ENCODE measurements at places on chromosomes 12 and 14.

- DNase-seq: peak; percentile 12
Measured at GRCh38 chr12:95623554-95624170, 72.4 kb upstream of the USP44 start.

DNA sequence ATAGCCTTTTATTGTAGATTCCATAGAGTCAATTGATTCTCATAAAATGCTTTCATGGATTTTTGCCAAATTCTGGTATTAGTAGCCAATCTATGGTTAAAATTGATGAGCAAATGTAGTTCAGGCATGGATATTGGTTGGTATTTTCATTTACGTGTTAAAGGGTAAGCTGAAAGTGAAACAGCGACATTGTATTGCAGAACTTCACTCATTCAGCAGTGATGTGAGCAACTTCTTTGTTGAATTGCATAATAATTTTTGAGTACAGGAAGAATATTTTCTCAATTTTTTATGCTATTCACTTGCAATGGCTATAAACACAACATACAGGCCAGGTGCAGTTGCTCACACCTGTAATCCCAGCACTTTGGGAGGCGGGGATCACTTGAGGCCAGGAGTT lies 24.2 kb upstream of the FAM222A start:
- no peak for DNase-seq

DNA sequence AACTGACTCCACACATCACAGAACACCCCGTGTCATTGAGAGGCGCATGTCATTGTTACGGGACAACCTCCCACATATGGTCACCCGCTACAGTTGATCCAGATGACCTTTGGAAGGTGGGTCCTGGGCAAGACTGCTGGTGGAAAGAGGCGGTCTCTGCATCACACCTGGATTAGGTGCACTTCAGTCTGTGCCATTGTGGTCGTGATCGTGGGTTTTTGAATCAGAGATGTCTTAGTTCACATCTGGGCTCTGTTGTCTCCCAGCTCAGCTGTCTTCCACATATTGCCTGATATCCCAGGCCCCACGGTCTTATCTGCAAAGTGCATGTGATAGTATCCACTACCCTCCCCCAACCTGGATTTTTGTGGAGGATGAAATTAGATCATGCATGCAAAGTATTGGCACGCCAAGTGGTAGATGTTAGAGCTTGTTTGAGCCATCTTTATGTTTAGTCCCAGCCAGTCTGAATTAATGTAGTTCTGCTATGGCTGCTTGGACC lies 208.7 kb upstream of the FOXN3 start:
- DNase-seq: no peak

GRCh38 chr12:4041187-4041885 lies 168.1 kb upstream of the PARP11 start:
- DNase-seq: no peak

DNA sequence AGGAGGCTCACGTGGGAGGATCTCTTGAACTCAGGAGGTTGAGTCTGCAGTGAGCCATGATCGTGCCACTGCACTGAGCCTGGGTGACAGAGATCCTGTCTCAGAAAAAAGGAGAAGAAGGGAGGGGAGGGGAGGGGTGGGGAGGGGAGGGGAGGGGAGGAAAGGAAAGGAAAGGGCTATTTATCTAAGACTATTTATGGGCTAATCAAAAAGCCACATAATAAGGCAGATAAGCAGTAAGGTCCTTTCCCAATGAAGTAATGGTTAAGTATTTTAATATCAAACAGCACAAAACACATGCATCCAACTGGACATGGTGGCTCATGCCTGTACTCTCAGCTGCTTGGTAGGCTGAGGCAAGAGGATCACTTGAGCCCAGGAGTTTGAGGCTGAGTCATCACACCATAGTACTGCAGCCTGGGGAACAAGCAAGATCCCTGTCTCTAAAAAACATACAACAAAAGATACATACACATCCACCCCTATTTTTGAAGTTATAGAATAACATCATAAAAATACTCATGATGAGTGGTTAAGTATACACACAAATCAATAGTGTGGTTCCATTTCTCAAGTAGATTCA lies 9.7 kb downstream of the PAWR start:
- no peak for DNase-seq

DNA sequence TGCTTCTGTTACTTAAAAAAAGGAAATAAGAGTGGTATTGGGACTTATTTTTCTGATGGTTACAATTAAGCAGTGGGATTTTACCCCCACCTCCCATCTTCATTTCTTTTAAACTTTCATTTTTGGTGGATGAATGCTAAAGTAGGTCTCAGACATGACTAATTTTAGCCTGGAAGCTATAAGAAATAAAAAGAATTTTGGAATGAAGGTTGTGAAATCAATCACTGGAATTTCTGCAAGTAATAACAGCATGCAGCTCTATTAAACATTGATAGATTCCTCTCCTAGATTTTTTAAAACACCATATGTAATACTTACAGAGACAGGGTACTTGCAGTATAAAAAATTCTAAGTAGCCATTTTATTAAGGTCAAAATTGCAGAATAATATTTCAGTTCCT lies 164.2 kb upstream of the CLEC14A start:
- DNase-seq: no peak

DNA sequence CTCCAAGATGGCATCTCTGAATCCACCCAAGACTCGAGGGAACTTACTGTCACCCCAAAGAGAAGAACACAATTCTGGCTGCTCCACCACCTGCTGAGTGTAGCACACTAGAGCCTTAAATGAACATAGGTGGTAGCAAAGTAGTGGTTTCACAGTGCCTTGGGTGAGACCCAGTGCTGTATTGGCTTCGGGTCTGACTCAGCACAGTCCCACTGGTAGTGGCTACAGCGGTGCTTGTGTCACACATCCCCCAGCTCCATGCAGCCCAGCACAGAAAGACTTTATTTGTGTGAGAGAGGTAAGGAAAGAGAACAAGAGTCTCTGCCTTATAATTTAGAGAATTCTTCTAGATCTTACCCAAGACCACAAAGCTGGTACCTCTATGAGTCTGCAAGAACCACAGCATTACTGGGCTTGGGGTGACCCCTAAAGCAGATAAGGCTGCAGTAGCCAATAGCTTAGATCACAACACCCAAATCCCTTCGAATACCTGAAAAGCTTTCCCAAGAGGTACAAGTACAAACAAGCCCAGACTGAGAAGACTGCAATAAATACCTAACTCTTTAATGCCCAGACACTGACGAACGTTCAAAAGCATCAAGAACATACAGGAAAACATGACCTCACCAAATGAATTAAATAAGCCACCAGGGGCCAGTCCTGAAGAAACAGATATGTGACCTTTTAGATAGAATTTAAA lies 83.3 kb upstream of the SLC38A4 start:
- DNase-seq: no peak

DNA sequence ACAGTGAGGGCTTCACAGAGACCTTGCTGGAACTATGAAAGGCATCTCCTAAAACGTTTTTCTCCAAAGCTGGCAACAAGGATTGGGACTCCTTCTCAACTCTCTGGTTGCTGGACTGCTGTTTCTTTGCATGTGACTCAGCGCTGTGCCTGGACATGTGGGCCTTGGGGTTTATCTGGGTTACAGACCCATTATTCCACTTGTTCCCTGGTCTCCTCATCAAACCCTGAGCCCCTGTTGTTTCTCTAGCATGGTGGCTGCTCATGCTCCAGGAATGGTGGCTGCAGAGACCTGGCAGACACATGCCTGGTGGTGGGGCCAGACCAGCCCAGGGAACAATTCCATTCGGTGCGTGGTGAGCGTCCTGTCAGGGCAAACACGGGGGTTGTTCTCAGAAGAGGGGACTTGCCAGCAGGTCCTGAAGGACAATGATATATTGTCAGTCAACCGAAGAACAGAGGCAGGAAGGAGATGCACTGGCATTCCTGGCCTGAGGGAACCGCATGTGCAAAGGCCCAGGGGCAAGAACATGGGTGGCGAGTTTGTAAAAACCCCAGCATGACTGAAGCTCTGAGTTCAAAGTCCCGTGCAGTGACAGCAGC lies 320.1 kb upstream of the RTL1 start:
- DNase-seq: no peak

- DNase-seq: no peak
Measured at GRCh38 chr12:20105943-20106342, 262.4 kb upstream of the PDE3A start.

GRCh38 chr14:50417853-50418252 lies 21.2 kb upstream of the CDKL1 start:
- DNase-seq: no peak

DNA sequence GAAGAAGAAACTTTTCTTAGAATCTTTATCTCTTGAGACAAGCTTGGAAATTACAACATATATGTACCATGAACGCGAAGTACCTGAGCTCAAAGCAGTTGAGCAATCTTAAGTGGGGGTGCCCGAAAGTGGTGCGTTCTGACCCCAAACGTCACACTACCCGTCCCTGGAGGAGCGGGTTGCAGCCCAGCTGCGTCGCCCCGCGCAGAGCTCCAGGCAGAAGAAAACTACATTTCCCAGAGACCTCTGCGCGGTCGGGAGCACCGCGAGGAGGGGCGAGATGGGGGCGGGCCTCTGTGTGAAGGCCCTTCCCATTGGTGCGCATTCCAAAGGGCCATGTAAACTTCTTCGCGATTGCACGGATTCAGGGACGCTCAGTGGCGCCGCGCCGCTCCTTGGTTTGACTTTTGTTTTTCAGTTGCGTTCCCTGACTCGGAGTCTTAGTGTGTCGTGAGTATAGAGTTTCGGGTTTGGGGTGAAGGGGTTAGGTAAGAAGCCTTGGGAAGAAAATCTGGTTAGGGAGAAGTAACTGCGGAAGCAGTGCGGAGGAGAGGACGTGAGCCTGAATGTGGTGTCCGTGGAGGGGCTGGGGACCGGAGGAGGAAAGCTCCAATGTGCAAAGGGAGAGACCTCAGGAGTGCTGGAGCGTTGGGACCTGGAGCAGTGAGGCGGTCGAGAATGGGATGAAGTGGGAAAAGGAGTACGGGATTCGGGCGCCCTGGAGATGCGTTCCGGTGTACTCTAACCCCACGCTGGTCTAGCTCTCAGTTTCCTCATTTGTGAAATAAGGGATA lies at the start of gene CCDC77:
Gene CCDC77, plus strand, starts transcription at position 410 of the 794 bp plus-strand sequence. CDS start 7,740 bp downstream, outside the sequence.
- DNase-seq: no peak

- DNase-seq: no peak
Measured at GRCh38 chr12:2323532-2324255, 270.9 kb downstream of the CACNA1C start.

DNA sequence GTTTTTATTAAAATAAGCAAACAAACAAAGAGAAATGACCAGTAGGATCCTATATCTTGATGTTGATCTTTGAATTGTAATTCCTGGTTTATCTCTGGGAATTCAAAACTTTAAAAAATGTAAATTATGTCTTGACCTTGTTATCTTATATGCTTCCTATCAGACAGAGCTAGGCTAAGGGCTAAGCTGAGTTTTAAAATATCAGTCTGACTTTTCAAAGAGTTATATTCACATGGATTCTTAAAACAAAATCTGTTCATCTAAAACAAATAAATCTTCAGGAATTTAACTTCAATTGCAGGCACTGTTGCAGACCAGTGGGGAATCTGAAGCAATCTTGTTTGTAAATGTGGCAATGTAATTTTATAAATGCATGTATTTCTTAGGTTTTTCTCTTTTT lies 1144.1 kb downstream of the LRFN5 start:
- DNase-seq: no peak

DNA sequence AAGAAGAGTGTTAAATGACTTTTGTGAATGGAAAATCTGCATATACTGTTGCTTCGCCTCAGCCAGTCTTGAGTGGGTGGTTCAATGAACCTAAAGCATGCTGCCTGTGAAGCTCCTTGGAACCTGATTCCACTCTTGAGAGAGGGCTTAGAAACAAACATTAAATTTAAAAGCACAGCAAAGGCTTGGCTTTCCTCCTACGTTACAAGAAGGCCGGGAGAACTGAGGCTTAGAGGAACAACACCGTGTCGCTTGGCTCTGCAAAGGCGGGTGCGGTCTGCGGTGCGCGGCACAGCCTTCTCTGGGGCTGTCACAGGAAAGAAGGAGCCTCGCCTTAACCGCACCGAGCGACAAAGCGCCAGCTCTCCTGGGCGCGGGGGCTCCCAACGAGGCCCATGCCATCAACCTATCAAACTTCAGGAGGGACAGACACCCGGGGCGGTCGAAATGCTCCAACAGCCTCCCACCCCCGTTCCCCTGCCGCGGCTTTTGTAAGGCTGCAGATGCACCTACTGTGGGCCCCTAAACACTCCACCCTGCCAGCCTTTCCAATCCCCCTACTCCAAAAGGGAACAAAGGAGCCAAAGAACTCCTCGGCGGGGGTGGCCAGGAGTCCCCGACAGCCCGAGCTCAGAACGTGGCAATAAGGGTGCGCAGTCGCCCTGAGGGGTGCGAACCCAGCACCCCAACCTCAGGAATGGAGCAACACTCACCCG lies 729 bp downstream of the OSBPL8 start:
- DNase-seq: peak; percentile 31

DNA sequence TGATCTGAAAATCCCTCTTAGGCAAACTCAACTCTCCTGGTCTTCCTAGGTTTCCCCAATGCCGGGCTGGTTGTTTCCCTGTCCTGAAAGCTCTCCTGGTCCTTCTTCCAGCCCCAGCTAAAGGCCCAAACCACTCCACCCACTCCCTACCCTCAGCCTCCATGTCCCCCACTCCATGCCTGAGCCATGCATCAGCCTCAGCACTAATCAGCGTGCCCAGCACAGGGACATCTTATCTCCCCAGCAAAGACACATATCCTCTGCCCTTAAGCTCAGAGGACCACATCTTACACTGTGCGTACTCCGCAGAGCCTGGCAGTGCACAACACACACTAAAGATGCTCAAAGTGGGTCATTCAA lies 25.9 kb downstream of the ACTN1 start:
- no peak for DNase-seq

DNA sequence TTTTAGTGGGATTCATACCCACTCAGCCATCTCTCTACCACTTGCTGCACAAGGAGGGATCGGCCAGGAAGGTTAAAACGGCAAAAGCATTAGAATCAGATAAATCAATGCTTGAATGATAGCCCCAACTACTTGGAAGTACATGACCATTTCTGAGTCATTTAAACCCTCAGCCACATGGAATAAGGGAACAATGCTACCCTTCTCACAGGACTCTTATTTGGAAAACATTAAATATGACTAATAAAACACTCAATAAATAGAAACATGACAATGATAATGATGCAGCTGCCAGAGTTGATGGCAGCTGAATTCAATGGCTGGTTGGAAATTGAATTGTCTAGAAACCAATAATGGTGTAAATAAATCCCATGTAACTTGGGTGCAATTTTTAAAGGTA lies 165.4 kb downstream of the FLRT2 start:
- no peak for DNase-seq

GRCh38 chr12:126685636-126686035 lies 1581.3 kb upstream of the TMEM132C start:
- no peak for DNase-seq
